Germinal center (tissue), 1 donor: ENCODE measurements at places on chromosomes 5 and 9.

DNA sequence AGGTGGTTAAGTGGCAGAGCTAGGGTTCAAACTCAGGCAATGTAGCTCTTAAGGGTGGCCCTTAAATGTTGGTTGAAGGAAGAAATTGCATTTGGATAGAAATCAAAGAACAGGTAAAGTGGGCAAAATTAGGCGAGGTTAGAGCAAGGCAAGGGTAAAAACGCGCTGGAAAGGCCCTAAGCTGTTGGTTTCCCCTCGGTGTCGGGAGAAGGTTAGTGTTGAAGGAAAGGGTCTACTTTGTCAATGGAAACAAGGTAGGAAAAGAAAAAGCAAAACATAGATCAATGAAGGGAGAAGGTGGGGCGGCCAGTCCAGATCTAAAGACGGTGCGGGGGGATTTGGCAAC lies 431 bp downstream of the FASTKD3 start:
- peak; percentile 12 for DNase-seq

GRCh38 chr5:113273948-113274347 lies 160.8 kb downstream of the TSSK1B start:
- DNase-seq: no peak

GRCh38 chr9:117718701-117719100 lies 14.5 kb downstream of the TLR4 start:
- DNase-seq: no peak

DNA sequence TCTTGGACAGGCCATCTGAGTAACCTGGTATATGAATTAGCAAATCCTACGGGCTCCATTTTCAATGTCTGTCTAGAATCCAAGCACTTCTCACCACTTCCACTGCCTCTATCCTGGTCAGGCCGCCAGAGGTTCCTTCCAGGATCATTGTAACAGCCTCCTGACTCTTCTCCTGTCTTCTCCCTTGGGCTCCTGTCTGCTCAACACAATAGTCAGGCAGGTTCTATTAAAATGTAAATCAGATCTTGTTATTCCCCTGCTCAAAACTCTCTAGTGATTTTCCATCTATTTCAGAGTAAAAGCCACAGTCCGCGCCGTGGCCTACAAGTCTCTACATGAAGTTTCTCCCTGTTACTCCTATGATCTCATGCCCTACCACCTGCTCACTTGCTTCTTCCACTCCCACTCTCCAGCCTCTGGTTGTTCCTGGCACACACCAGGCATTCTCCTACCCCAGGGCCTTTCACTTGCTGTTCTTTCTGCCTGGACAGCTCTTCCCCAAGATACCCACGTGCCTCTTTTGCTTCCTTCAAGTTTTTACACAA lies 21.7 kb downstream of the ZNF366 start:
- DNase-seq: no peak

GRCh38 chr5:144567421-144567780 lies 396.7 kb downstream of the KCTD16 start:
- DNase-seq: no peak

DNA sequence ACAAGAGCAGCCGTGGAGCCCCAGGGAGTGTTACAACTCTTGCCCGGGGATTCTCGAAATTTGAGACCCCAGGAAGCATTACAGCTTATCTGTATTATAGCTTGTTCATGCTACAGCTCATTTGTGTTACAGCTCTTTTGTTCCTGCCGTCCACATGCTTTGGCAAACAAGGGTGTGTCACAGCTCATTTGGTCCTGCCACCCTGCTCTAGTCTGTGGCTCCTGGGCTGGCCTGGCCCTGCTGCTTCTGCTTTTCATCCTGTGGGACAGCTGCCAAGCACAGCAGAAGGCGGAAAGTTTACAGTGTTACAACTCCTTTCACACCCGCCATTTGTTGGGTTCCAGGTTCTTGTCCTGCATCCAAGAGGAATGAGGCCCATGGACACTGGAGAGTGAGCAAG lies 685.0 kb downstream of the SLCO4C1 start:
- no peak for DNase-seq

GRCh38 chr9:129498451-129499384 lies 122.2 kb downstream of the C9orf50 start:
- no peak for DNase-seq

DNA sequence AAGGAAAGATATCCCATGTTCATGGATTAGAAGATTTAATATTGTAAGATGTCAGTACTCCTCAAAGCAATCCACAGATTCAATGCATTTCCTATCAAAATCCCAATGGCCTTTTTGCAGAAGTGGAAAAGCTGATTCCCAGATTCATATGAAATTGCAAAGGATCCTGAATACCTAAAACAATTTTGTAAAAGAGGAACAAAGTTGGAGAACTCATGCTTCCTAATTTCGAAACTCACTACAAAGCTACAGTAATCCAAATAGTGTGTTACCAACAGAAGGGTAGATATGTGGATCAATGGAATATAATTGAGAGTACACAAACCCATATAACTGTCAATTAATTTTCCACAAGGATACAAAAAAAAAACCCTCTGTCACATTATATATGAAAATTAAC lies 154.3 kb upstream of the ZNF618 start:
- no peak for DNase-seq

DNA sequence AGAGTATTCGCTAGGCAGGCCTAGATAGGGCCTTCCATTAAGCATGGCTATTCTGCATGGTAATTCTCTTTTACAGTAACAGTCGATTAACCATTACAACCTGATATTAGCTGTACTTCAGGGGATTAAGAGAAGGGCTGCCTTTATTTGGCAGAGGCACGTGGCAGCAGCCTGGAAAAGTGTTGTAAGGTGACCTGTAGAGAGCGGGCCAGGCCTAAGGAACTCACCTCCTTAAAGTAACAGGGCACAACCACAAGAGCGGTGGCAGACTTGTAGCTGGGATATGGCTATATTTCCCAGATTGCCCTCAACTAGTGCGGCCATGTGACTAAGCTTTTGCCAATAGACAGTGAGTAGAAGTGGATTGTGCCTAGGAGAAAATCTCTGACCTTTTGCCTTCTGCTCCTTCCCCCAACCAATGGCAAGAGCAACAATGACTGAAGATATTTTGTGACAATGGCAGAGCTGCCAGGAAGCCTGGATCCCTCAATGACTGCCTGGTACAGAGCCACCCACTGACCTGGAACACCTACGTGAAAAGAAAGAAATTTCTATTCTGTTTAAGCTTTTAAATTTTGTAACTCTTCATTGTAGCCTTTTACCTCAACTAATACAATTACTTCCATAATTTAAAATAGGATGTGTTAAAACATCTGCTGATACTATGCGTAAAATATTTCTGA lies 18.9 kb upstream of the ANKRD34B start:
- DNase-seq: no peak

DNA sequence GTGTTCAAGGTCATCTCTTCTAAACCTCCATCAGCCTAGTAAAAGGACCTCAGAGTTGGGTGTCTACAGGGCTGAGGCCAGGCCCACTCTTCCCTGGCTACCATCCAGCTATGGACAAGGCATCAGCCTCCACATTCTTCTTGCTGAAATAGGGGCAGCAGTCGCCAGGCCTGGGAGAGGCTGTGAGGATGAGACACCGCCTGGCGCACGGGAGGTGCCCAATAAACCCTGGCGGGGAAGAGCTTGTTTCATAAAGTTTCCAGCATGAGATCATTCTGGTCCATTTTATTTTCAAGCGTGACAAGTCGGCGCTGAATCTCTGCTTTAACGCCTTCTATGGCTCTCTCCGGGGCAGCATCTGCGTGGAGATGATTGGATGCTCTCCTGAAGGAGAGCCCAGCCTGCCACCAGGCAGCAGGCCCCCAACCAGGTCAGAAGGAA lies 153.4 kb downstream of the OLFM1 start:
- no peak for DNase-seq

- peak; percentile 20 for DNase-seq
Observed at GRCh38 chr5:91419571-91420537, 36.7 kb upstream of the ARRDC3 start.
